ENCODE measurements at places on chromosomes 1 and 21.

- no peak for DNase-seq
Measured at GRCh38 chr1:203229471-203230135, at the start of gene CHIT1. CHIT1 (minus strand) TSS chr1:203229673; CDS start chr1:203229636, 37 bp downstream.

- DNase-seq = peak; percentile 40
Measured at GRCh38 chr1:69700770-69701169, 133.0 kb downstream of the LRRC7 start.

DNA sequence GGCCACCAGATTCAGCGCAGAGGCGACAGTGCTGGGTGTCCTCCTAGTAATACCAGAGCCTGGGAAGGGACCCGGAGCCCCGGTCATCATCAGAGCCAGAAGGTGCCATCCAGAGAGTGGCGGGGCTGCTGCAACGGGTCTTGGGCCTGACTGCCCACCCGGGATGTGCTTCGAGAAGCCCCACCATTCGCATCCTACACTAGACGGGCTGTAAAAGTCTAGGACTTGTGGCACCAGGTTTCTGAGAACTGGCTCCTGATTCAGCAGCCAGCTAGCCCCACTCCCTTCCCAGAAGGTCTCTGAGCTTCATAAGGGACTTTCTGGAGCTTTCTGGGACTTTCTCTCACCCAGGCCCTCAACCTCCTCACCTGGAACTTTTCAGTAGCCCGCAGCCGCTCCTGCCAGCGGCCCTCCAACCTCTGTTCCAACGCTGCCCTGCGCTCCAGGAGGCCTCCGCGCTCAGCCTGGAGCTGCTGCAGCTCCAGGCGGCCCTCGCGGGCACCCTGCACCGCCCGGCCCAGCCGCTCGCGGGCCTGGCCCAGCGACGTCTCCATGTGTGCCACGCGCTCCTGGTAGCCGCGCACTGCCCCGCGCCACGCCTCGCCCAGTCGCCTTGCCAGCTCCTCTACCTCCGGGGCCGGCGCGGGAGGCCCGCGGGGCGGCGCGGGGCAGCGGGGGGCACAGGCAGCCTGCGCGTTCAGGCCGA, 940 bp downstream of the NES start:
- no peak for DNase-seq

- peak; percentile 84 for DNase-seq
Measured at GRCh38 chr1:154186852-154187501, 4.9 kb downstream of the TPM3 start.

DNA sequence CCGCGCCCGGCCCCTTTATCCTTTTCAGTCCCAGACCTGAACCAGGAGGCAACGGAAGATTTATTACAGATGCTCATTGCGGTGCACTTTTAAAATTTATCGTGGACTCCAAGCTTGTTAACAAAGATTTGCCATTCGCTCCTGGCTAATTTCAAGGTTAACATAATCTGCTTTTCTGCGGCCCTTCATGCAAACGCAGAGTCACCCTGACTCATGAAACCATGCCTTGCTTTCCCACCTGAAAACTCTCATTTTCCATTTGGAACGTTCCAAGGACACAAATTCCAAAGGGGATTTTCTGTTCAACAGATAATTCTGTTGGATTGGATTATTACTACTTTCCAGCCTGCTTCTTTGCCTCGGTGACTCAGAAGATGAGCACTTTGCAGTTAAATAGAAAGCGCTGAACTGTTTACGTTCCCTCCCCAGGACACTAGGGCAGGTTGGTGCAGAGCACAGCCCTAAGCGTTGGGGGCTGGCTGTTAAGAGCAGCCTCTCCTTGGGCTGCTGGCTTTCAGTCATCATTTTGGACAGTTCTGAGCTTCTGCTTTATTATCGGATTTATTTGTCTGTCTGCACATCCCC, 51.1 kb downstream of the CD247 start:
- no peak for DNase-seq

DNA sequence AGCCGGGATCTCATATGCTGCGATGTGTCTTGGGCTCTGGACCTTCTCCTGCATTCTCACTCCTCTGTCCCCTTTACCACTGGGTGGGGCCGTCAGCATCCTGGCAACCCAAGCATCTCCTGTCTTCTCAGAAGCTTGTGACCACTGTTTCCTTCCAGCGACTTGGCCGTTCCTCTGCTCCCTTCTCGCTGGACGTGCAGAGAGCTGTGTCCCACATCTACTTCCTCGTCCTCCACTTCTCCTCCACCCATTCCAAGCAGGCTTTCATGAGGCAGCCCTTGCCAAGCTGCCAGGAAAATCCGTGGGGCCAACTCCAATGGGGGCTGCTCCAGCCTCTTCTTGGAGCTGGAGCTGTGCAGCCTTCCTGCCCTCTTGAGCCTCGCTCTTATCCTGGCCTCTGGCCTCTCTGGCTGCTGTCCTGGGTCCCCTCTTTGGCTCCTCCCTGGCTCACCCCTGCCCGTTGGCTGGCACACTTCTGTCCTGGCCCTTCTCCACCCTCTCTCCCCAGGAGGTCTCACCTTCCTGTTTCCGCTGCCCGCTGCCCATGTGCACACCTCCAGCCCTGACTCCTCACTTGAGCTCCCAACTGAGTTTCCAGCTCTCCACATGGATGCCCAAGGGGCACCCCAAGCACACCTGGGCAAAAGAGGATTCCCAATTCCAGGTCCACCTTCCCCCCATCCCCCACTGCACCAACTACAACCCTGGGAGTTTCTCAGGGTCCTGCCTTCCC, 8.7 kb downstream of the FAM131C start:
- no peak for DNase-seq

GRCh38 chr1:77847621-77848080, 40.8 kb upstream of the NEXN start:
- no peak for DNase-seq

DNA sequence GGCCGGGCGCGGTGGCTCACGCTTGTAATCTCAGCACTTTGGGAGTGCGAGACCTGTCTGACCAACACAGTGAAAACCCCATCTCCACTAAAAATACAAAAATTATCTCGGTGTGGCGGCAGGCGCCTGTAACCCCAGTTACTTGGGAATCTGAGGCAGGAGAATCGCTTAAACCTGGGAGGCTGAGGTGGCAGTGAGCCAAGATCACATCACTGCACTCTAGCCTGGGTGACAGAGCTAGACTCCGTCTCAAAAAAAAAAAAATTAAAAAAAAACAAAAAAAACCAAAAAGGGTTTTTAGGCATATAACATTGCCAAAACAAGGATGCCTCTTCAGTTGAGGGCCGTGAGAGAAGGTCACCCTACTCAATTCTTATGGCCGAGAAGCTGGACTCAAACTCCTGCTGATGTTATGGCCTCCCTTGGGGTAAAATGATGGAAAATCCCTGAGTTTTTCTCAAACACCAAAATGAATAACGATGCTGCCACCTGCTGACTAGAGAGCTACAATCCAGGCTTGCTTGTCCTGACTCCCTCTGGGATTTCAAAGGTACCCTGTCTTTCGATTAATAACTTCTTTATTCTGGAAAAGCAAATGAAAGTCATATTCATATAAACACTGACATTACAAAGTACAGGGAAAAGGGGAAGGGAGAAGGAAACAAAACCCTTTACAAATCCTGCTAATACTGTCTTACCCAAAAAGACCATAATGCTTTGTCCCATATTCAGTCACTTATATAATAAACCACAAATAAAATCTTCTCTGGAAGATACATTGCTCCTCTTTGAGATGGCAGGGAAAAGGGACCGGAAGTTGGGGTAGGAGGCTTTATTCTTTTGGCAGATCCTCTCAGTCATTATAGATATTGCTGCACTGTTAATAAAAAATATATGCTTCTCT, 10.7 kb downstream of the RAB42 start:
- DNase-seq = peak; percentile 61

GRCh38 chr1:43549921-43550597, 19.4 kb downstream of the PTPRF start:
- DNase-seq = peak; percentile 74

- DNase-seq = no peak
Measured at GRCh38 chr1:187047298-187047697, 218.5 kb downstream of the PLA2G4A start.

DNA sequence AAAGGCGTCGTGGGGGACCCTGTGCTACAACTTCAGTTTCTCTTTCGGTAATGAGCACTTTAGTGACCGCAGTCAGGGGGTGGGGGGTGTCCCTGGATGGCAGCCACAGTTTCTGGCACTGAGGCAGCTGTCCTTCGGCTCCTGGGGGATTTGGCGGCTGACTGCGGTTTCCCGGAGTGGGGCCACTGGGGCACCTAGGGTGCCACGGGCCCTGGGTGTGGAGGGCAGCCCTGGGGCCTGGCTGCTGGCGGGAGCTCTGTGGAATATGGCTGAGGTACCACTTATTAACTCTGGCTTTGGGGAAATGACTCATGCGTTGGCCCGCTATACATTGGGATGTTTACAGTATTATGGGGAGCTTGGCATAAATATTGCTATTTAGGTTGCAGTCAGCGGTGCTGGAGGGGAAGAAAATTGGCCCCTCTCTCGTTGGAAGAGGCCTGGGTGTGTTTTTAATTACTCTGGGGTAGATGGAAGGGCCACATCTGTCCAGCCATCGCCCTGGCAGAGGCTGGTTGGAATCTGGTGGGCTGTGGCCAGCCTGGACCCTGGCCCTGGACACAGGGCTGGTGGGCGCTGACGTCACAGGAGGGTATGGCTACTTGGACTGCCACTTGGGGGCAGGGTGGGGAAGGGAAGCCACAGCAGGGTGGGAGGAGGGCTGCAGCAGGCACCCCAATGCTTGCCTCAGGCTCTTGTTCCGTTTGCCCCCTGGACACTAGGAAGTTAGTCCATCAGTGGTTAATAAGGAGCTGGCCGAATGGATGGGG, 2.0 kb downstream of the EPHB2 start:
- peak; percentile 34 for DNase-seq

GRCh38 chr1:43858324-43858723, 75.3 kb upstream of the ARTN start:
- DNase-seq = peak; percentile 34

DNA sequence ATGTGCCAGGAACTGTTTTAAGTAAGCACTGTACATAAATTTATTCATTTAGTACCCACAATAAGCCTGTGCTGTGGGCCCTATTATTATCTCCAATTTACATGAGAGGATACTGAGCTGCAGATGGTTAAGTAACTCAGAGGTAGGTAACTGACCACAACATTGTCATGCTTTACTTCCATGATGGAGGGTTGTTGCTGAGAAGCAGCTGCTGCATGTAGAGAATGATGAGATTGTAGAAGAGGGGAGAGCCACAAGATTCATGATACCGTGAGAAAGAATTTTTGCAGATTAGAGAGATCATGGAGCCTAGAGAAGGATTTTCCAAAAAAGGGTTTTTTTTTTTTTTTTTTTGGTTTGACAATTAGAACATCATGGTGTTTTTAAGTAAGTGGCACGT, 313.1 kb downstream of the PTBP2 start:
- no peak for DNase-seq

Measured in MM.1S (cell line).